Naive thymus-derived CD8-positive, alpha-beta T cell (primary cell): ENCODE measurements at places on chromosomes 11 and 22. TPM values are rescaled to one million over a fixed set of nuclear protein-coding genes. Genes with fewer than 3 reads are reported as not detected.

SMC1B gene
- not detected for polyA plus RNA-seq

OR56A1 gene
- polyA plus RNA-seq = not detected

SLC22A6 gene
- polyA plus RNA-seq = not detected

NELL1 gene
- polyA plus RNA-seq = not detected

MPZL3 gene
- 1.9 TPM for polyA plus RNA-seq

IL17REL gene
- polyA plus RNA-seq = not detected

PHLDA2 gene
- polyA plus RNA-seq = not detected

IGLL1 gene
- not detected for polyA plus RNA-seq

OR5B21 gene
- not detected for polyA plus RNA-seq

ASPHD2 gene
- 2.5 TPM for polyA plus RNA-seq

OR10D3 gene
- polyA plus RNA-seq = not detected

RELA gene
- polyA plus RNA-seq = 38.4 TPM

LRRC55 gene
- not detected for polyA plus RNA-seq

KRTAP5-1 gene
- polyA plus RNA-seq = not detected

OTOG gene
- not detected for polyA plus RNA-seq

LIF gene
- not detected for polyA plus RNA-seq

TRAPPC4 gene
- 97.6 TPM for polyA plus RNA-seq

SC5D gene
- 12.7 TPM for polyA plus RNA-seq

FZD4 gene
- polyA plus RNA-seq = not detected

SH3BP1 gene
- polyA plus RNA-seq = 25.6 TPM

KCNQ1 gene
- 22.9 TPM for polyA plus RNA-seq

MYOD1 gene
- polyA plus RNA-seq = not detected

CAVIN3 gene
- polyA plus RNA-seq = not detected

TUT1 gene
- 16.9 TPM for polyA plus RNA-seq

UBQLNL gene
- not detected for polyA plus RNA-seq

SLC16A8 gene
- polyA plus RNA-seq = not detected

ALG8 gene
- polyA plus RNA-seq = 65.0 TPM

ACCS gene
- polyA plus RNA-seq = 0.79 TPM

SF1 gene
- polyA plus RNA-seq = 138 TPM

TCN1 gene
- not detected for polyA plus RNA-seq

CALCA gene
- polyA plus RNA-seq = not detected

SLC22A12 gene
- polyA plus RNA-seq = not detected

UBQLN3 gene
- polyA plus RNA-seq = not detected

LRRC4C gene
- polyA plus RNA-seq = not detected
